ENCODE measurements at places on chromosomes 7 and 10. TPM values are rescaled to one million over a fixed set of nuclear protein-coding genes. Genes with fewer than 3 reads are reported as not detected.

DNA sequence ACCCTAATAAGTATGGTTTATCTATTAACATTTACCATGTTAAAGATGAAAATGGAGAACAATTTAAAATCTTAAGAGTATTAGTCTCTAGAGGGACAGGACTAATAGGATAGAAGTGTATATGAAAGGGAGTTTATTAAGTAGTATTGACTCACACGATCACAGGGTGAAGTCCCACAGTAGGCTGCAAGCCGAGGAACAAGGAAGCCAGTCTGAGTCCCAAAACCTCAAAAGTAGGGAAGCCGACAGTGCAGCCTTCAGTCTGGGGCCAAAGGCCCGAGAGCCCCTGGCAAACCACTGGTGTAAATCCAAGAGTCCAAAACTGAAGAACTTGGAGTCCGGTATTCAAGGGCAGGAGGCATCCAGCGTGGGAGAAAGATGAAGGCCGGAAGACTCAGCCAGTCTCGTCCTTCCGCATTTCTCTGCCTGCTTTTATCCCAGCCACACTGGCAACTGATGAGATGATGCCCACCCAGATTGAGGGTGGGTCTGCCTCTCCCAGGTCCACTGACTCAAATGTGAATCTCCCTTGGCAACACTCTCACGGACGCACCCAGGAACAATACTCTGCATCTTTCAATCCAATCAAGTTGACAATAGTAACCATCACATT lies 140.8 kb upstream of the FAM20C start:
- no peak for DNase-seq
- peaks cover 5% of the 10 kb centered on the region for H3K27me3 ChIP-seq
- no peak overlapping the region for H3K4me3 ChIP-seq
- no peaks in the 10 kb centered on the region for H3K36me3 ChIP-seq
- H3K4me1 ChIP-seq: no peaks in the 10 kb centered on the region
- no peak overlapping the region for H3K27ac ChIP-seq

DNA sequence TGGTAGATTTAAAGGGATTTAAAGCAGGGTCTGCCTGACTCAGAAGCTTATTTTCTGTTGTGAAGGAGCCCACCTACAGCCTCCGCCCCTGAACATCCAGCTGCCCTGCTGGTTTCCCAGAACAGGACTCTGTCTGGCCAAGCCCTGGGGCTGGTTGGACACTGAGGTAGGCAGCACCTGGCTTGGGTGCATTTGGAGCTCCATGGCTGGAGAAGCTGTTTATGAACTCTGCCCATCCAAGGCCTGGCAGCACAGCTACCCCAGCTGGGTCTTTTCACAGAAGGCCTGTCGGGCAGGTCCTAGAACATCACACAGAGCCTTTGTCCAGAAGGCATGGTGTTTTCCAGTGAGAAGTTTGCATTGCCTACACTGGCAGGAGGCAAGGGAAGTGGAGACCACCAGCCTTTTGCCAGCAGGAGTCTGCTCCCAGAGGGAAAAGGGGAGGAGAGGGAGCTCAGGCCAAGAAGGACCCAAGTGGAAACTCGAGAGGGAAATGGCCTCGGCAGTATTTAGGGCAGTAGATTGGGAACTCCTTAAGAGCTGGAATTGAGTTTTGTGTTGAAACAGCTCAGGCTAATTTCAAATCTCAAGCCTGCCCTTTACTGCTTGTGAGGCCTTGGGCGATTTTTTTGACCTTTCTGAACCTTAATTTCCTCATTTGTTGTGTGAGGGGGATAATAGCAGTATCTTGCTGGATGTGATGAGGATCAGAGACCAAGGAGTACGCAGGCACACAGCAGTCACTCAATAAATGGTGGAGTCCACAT lies 12.3 kb upstream of the PDCD4 start:
- H3K36me3 ChIP-seq: peaks cover 1% of the 10 kb centered on the region
- peaks cover 81% of the 10 kb centered on the region for H3K4me1 ChIP-seq
- peak overlapping the region; percentile 95 for H3K27ac ChIP-seq
- no peaks in the 10 kb centered on the region for H3K27me3 ChIP-seq
- no peak for DNase-seq

The TBL2 gene
- total RNA-seq: 23.0 TPM

- no peak overlapping the region for H3K4me3 ChIP-seq
- no peaks in the 10 kb centered on the region for H3K4me1 ChIP-seq
- H3K27ac ChIP-seq: no peak overlapping the region
- H3K27me3 ChIP-seq: peaks cover 6% of the 10 kb centered on the region
These were observed 362.5 kb upstream of the ZMIZ1 start for GRCh38 chr10:78706256-78706655.

The GCK gene
- 1.1 TPM for total RNA-seq

- no peak for DNase-seq
- no peak overlapping the region for H3K4me3 ChIP-seq
- H3K36me3 ChIP-seq: no peaks in the 10 kb centered on the region
- no peaks in the 10 kb centered on the region for H3K4me1 ChIP-seq
- H3K27ac ChIP-seq: no peak overlapping the region
These were observed 230.9 kb downstream of the CREB5 start for GRCh38 chr7:28643188-28643569.

DNA sequence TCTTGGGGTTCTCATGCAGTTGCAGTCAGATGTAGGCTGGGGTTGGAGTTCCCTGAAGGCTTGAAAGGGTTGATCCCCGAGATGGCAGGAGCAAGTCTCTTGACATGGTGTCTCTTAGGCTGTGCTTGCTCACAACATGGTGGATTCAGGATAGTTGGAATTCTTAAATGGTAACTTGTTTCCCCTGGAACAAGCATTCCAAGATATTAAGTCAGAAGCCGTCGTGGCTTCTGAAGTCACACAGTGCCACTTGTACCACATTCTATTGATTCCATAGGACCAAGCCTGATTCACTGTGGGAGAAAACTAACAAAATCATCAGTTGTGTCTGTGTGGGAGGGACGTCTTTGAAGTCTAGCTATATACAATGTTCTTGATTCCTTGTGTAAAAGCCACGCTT lies 3.5 kb upstream of the SLC35B4 start:
- H3K36me3 ChIP-seq: no peaks in the 10 kb centered on the region
- no peak for DNase-seq
- H3K4me1 ChIP-seq: peaks cover 15% of the 10 kb centered on the region
- no peak overlapping the region for H3K27ac ChIP-seq
- peaks cover 7% of the 10 kb centered on the region for H3K27me3 ChIP-seq

GRCh38 chr7:142503036-142503435 lies 245.2 kb upstream of the PRSS58 start:
- no peak for DNase-seq
- no peak overlapping the region for H3K27ac ChIP-seq
- H3K27me3 ChIP-seq: no peaks in the 10 kb centered on the region
- H3K4me3 ChIP-seq: no peak overlapping the region
- peaks cover 17% of the 10 kb centered on the region for H3K4me1 ChIP-seq

DNA sequence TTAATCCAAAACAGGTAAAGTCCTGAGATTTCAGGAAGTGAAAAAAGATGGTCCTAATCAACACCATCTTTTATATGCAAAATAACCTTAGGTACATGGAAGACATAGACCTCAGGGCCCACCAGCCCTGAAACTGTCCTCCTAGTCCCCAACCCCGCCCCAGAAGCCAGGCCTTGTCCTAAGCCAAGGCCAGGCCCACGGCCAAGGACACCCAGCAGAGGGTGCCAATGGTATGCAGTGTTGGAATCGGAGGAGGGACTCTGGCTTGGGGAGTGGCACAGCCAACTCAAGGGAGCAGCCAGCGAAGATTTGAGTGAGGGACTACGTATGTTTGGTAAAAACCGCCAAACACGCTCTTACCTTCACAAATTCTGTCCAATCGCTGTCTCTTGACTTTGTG lies 96.7 kb downstream of the ZRANB1 start:
- H3K27me3 ChIP-seq: peaks cover 3% of the 10 kb centered on the region
- H3K27ac ChIP-seq: no peak overlapping the region
- no peaks in the 10 kb centered on the region for H3K4me1 ChIP-seq
- DNase-seq: peak; percentile 14

The TSC22D4 gene
- total RNA-seq: 87.8 TPM

The IRF5 gene
- total RNA-seq: 21.7 TPM

GRCh38 chr10:128095753-128096469 lies 30.3 kb downstream of the MKI67 start:
- DNase-seq: peak; percentile 50
- H3K4me3 ChIP-seq: no peak overlapping the region
- H3K36me3 ChIP-seq: peaks cover 43% of the 10 kb centered on the region
- H3K27ac ChIP-seq: peak overlapping the region; percentile 69
- H3K4me1 ChIP-seq: peaks cover 21% of the 10 kb centered on the region

- H3K4me3 ChIP-seq: peak overlapping the region; percentile 87
- peak; percentile 72 for DNase-seq
- peaks cover 8% of the 10 kb centered on the region for H3K27me3 ChIP-seq
- H3K36me3 ChIP-seq: peaks cover 57% of the 10 kb centered on the region
- peak overlapping the region; percentile 96 for H3K27ac ChIP-seq
- peaks cover 55% of the 10 kb centered on the region for H3K4me1 ChIP-seq
These were observed 1.1 kb downstream of the MEPCE start for GRCh38 chr7:100430493-100431285.

The FAM171A1 gene
- 4.0 TPM for total RNA-seq

DNA sequence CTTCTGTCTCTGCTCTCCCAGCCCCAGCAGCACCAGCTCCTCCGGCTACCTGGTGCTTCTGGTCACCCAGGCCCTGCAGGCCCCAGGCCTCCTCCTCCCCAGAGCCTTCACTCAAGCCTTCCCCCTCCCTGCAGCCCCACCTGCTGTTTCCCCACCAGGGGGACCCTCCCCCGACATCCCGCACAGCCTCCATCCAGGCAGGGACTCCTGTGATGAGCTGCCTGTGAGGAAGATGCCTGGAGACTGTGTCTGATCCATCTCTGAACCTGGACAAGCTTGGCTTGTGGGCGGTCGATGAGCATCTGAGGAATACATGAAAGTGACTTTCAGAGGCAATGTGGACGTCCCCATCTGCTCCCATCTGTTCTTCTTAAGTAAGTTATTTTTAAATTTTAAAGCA lies 45.0 kb downstream of the RAMP3 start:
- H3K27ac ChIP-seq: peak overlapping the region; percentile 40
- DNase-seq: no peak
- no peaks in the 10 kb centered on the region for H3K36me3 ChIP-seq
- peaks cover 8% of the 10 kb centered on the region for H3K27me3 ChIP-seq
- no peak overlapping the region for H3K4me3 ChIP-seq

- no peaks in the 10 kb centered on the region for H3K27me3 ChIP-seq
- H3K4me3 ChIP-seq: no peak overlapping the region
- no peaks in the 10 kb centered on the region for H3K4me1 ChIP-seq
- no peak overlapping the region for H3K27ac ChIP-seq
These were observed 23.7 kb downstream of the MDH2 start for GRCh38 chr7:76071316-76072242.

DNA sequence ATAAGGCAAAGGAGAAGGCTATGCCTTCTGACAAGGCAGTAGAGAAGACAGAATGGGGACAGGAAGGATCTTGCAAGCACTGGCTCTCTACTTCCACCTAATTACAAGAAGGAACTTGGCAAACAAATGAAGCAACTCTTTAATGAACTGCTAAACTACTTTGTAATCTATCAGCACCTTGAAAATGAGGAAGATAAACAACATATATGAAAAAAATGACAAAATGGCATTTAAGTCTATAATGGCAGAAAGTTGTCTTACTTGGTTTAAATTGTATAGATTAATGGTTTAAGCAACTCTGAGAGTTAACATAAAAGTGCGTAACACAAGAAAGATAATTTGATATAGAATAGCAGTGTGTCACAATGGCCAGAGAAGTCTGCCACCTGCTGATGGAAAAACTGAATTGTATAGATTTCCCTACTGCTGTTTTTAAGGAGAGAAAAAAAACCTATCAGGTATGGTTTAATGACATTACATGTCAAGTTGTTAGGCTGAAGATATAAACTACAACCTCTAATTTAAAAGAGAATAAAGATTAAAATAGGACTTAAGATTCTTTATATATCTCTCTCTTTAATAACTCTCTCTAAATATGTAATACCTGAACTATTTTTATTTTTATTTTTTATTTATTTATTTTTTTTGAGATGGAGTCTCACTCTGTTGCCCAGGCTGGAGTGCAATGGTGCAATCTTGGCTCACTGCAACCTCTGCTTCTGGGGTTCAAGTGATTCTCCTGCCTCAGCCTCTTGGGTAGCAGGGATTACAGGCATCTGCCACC lies 11.8 kb downstream of the NT5C3A start:
- H3K4me3 ChIP-seq: no peak overlapping the region
- no peaks in the 10 kb centered on the region for H3K36me3 ChIP-seq
- no peak overlapping the region for H3K27ac ChIP-seq

The GALNT17 gene
- total RNA-seq: not detected

GRCh38 chr10:110225441-110225755 lies 18.0 kb downstream of the MXI1 start:
- no peaks in the 10 kb centered on the region for H3K27me3 ChIP-seq
- DNase-seq: no peak
- H3K36me3 ChIP-seq: peaks cover 9% of the 10 kb centered on the region
- H3K4me1 ChIP-seq: peaks cover 46% of the 10 kb centered on the region
- peak overlapping the region; percentile 82 for H3K4me3 ChIP-seq

The ZNF853 gene
- total RNA-seq: 1.2 TPM

DNA sequence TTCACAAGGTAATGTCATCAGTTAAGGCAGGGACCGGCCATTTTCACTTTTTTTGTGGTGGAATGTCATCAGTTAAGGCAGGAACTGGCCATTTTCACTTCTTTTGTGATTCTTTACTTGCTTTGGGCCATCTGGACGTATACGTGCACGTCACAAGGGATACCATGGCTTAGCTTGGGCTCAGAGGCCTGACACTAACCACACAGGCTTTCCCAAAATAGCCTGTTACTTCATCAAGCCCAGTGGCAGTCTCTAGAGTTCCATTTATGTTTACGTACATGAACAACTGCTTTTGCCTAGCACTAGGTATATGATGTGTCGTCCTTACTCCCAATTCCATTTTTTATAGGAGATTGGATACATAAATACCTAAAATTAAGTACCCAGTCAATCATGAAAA lies 237.9 kb downstream of the C7orf25 start:
- no peak for DNase-seq
- no peak overlapping the region for H3K27ac ChIP-seq
- no peaks in the 10 kb centered on the region for H3K27me3 ChIP-seq
- no peaks in the 10 kb centered on the region for H3K36me3 ChIP-seq
- no peak overlapping the region for H3K4me3 ChIP-seq

GRCh38 chr10:103578782-103579382 lies 85.4 kb downstream of the NEURL1 start:
- no peak overlapping the region for H3K4me3 ChIP-seq
- no peaks in the 10 kb centered on the region for H3K36me3 ChIP-seq
- peaks cover 5% of the 10 kb centered on the region for H3K27me3 ChIP-seq
- no peak overlapping the region for H3K27ac ChIP-seq
- H3K4me1 ChIP-seq: peaks cover 6% of the 10 kb centered on the region
- no peak for DNase-seq

- H3K36me3 ChIP-seq: no peaks in the 10 kb centered on the region
- DNase-seq: peak; percentile 8
- H3K27ac ChIP-seq: no peak overlapping the region
- H3K27me3 ChIP-seq: peaks cover 6% of the 10 kb centered on the region
These were observed 1.1 kb upstream of the GPRIN2 start for GRCh38 chr10:46557319-46558121.

All from activated CD4-positive, alpha-beta memory T cell treated with anti-CD3 and anti-CD28 coated beads for 36 hours (primary cell).